ENCODE measurements at places on chromosomes 1 and 21.

DNA sequence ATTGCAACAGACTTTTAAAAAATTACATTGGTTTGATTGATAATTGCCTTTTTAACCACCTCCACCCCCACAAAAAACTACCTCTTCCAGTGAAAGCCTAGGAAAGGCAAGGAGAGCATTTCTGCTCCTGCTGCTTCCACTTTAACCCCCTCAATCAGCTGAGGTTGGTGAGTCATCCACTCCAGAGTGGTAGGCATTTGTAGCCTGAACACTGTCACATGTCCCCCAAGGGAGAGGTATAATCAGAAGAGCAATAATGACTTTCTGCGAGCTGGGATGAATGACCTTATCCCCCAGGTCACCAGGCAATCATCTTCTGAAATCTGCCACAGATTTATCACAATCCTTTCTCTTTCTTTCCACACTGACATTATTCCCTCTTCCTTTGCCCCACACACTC lies 126.6 kb upstream of the CAMK1G start:
- DNase-seq, result no peak

- peak; percentile 25 for DNase-seq
Measured at GRCh38 chr1:229714964-229715603, 89.0 kb downstream of the URB2 start.

DNA sequence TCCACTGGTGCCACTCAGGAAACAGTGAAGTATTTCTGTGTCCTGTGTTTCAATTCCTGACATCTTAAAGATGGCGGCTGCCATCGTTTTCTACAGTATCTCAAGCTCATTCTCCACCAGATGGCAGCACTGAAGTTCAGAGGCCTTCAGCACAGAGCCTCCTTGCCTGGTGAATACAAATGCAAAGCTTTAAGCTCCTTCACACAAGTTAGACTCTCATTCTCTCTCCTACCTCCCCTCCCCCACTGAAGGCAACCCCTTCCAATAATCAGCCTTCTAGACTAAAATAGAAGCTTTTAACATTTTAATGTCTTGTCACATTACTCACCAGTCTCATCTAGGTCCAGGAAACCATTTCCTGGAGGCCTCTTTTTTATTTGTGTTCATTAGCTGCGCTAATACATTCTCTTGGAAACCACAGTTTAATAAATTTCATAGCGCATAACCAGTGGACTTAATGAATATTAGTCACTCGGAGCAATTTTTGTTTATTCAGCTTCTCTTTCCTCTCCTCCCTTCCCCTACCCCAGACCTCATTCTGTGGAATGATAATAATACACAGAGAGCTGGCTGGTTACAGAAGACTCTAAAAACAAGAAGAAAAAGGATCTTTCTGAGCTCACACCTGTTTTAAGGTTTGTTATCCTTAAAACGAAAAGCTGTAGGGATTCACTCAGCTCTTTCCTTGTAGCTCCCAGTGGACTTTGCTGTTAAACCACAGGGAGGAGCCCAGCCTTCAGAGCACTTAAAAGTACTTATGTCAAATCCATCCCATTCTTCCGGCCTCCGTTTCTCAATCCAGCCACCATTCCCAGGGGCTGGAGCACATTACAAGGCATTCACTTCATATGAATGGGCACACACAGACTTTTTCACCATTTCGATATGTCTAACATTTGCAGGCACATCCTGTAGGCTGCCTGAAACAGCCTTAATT lies 384.9 kb downstream of the HLX start:
- DNase-seq, result peak; percentile 77

DNA sequence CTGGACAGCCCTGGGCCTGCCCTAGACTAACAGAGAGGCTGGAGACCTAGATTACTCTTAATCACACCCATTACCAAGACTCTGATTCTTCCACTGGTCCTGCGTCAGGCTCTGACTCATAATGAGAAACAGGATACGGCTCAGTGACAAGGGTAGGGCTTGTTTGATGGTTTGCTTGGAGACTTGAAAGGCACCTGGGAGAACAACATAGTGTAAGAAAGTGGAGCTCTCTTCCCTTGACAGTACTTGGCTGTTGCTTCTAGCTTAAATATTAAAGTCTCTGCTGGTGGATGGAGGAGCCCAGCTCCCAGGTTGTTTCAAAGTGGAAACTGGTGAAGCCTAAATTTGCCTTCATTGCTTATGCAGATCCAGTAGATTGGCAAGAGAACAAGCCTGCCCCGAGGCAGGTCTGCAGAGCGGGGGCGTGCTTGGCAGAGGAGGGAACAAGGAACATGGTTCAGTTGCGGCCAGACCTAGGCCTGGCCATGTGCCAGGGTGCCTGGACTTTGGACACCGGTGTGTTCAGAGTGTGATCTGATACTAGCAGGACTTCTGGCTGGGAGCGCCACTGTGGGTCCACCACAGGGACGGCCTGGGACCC lies 480.6 kb downstream of the CAMTA1 start:
- peak; percentile 72 for DNase-seq

- no peak for DNase-seq
Measured at GRCh38 chr1:59199719-59200376, 97.0 kb upstream of the FGGY start.

DNA sequence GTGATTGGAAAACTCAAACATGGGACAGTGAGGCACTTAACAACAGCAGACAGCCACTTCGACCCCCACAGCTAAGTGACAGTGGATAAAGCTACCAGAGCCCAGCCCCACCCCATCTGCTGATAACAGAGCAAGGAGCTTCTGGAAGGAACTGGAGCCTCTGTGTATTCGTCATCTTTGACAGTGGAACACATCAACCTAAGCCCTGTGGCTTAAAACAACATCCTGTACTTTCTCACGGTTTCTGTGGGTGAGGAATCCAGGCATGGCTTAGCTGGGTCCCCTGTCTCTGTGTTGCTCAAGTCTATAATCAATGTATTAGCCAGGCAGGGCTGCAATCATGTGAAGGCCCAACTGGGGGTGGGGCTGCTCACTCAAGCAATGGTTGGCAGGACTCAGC lies 18.4 kb upstream of the SIPA1L2 start:
- no peak for DNase-seq

DNA sequence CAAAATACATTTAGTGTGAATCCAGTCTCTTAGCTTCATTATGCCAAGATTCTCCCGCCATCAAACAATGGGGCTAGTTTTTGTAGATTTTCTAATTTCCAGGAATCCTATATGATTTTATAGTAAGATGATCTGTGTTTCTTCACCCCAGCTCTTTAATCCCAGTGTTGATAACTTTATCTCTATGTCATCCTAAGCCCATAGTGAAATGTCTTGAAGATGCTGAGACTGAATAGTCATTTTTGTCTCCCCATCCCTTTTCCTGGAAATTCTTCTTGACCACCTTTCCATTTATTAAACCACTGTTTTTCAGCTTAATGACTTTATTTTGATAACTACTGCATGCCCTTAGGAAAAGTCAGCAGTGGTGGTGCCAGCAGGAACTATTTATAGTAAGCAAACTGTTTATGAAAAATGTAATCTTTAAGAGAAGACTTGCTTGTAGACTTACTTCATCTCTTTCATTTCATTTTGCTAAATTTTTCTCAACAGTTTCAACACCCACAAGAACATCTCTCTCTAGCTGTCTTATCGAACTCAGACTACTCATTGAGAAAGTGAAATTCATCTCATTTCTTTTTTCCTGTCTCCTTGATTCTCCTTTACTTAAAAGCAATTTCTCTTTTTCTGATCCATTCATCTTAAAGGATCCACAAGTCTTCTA lies 116.6 kb downstream of the NTMT2 start:
- no peak for DNase-seq

GRCh38 chr1:159800177-159800930 lies 1.8 kb upstream of the FCRL6 start:
- no peak for DNase-seq

DNA sequence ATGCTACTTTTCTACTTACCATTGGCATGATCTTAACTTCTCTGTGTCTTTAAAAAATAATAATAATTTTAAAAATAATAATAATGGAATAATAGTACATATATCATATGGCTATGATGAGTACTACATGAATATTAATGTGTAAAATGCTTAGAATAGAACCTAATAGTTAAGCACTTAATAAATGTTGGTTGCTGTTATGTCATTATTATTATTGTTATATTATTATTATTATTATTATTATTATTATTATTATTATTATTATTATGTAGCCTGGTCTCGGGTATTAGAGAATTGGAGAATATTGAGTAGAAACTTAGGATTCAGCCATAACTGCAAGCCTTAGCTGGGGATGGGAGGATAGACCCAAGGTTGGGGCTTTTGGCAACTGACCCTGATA lies 108.2 kb downstream of the MAST2 start:
- no peak for DNase-seq

GRCh38 chr1:4322881-4323280 lies 331.5 kb upstream of the AJAP1 start:
- no peak for DNase-seq

GRCh38 chr1:184541537-184542152 lies 154.8 kb downstream of the C1orf21 start:
- no peak for DNase-seq

GRCh38 chr21:36696390-36697059 lies 2.4 kb upstream of the SIM2 start:
- DNase-seq, result no peak

DNA sequence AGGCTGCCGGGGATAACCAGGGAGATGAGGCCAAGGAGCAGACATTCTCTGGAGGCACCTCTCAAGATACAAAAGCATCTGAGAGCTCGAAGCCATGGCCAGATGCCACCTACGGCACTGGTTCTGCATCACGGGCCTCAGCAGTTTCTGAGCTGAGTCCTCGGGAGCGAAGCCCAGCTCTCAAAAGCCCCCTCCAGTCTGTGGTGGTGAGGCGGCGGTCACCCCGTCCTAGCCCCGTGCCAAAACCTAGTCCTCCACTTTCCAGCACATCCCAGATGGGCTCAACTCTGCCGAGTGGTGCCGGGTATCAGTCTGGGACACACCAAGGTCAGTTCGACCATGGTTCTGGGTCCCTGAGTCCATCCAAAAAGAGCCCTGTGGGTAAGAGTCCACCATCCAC lies 19.4 kb upstream of the SH3D21 start:
- no peak for DNase-seq
